ENCODE measurements at places on chromosomes 5 and 9.

DNA sequence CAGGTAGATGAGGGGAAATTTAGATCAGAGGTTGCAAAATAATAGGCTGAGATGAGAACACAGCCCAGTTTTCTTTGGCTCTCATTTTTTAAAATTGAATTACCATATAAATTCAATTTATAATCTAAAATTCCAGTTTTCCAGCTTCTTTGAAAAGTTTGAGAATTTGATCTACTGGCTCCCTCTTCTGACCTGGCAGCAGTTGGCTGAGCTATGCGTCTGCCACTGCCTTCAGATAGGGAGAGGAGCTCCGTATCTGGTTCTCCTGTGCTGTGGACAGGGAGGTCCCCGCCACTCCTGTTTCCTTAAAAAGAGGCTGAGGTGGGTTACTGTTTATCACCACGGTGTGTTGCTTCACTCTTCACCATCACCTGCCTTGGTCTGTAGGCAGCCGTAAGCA lies 103.7 kb downstream of the ARHGAP26 start:
- no peak for DNase-seq

DNA sequence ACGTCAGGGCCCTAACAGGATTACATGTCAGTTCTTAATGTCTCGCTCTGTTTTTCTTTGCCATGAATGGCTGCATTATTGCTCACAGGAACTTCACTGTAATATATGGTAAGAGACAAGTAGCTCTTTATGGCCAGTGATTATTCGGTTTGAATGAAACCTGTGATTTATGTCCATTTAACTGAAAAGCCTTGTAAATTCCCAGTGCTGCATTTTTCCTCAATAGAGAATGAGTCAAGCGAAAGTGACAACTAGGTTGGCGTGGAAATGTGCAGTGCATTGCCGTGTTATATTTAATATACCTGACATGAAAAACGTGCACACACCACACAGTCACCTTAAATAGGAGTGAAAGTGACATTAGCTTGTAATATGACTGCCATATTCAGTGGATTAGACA lies 163.1 kb downstream of the PBX3 start:
- no peak for DNase-seq

GRCh38 chr5:10310066-10310779 lies 2.5 kb upstream of the CMBL start:
- DNase-seq = no peak

- no peak for DNase-seq
Measured at GRCh38 chr9:99962680-99963261, 56.3 kb downstream of the STX17 start.

GRCh38 chr5:166788050-166788449 lies 1503.4 kb upstream of the WWC1 start:
- DNase-seq = no peak

- no peak for DNase-seq
Measured at GRCh38 chr9:90840696-90841095, 39.1 kb downstream of the SYK start.

- DNase-seq = no peak
Measured at GRCh38 chr9:112878752-112879151, 11.9 kb downstream of the SLC46A2 start.

Measured in GM12891 (cell line).